ENCODE measurements at places on chromosomes 4 and X.

DNA sequence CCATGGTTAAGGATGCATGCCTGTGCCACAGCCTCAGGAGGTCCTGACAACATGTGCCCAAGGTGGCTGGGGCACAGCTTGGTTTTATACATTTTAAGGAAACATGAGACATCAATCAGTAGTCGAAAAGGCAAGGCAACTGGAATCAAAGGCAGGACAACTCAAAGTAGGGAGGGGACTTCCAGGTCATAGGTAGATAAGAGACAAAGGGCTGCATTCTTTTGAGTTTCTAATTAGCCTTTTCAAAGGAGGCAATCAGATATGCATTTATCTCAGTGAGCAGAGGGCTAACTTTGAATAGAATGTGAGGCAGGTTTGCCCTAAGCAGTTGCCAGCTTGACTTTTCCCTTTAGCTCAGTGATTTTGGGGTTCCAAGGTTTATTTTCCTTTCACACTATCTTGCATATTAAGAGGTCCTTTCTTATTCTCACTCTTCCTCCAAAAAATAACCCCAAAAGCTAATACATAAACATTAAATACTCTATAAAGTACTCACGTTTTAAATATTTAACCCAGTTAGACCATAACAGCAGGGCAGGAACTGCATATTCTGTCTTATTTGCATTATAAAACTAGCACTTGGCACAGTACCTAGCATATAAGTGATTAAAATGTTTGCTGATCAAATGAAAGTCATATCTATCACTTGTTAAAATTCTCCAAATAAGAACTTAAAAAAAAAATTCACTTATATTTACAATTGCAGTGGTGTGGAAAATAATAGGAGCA lies 36.3 kb upstream of the UGT8 start:
- no peak for DNase-seq

GRCh38 chr4:102692474-102692873 lies 68.3 kb downstream of the MANBA start:
- DNase-seq: no peak

DNA sequence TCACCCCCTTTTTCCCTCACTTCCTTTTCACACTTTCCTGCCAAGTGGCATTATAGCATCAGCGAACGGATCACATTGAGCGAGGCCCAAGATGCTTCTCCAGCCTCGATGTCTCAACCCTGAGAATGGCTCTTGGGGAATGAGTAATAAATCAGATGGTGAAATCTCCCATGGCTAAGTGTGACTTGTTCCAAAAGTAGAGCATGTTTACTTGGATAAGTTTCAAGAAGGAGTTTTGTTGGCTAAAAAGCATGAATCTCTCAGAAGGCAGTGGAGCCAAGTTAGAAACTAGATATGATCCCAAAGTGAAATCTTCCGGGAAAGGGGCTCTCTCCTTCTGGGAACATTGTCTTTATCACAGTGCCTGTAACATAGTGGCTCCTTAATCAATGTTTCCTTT lies 316.3 kb downstream of the CAMK2D start:
- DNase-seq: no peak

DNA sequence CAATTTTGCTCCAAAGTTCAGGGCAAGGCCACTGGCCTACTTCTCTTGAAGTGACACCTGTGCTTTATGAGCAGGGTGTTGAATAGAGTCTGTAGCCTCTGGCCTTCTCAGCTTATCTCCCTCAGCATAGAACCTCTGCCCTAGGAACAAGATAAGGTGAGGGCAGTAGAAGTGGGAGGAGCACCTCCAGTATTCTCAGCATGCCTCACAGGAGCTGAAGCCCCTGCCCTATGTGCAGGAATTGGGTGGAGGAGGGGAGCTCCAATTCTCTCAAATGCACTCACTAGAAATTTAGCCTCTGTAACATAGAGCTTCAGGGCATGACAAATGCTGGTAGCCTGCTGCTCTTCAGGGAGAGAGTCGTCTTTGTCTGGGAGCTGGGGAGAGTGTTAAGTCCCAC lies 479.3 kb downstream of the IL1RAPL1 start:
- DNase-seq: no peak

- DNase-seq: no peak
Observed at GRCh38 chrX:134782796-134783195, 124.5 kb upstream of the PLAC1 start.

- no peak for DNase-seq
Observed at GRCh38 chr4:169054879-169055278, 44.8 kb upstream of the CBR4 start.

DNA sequence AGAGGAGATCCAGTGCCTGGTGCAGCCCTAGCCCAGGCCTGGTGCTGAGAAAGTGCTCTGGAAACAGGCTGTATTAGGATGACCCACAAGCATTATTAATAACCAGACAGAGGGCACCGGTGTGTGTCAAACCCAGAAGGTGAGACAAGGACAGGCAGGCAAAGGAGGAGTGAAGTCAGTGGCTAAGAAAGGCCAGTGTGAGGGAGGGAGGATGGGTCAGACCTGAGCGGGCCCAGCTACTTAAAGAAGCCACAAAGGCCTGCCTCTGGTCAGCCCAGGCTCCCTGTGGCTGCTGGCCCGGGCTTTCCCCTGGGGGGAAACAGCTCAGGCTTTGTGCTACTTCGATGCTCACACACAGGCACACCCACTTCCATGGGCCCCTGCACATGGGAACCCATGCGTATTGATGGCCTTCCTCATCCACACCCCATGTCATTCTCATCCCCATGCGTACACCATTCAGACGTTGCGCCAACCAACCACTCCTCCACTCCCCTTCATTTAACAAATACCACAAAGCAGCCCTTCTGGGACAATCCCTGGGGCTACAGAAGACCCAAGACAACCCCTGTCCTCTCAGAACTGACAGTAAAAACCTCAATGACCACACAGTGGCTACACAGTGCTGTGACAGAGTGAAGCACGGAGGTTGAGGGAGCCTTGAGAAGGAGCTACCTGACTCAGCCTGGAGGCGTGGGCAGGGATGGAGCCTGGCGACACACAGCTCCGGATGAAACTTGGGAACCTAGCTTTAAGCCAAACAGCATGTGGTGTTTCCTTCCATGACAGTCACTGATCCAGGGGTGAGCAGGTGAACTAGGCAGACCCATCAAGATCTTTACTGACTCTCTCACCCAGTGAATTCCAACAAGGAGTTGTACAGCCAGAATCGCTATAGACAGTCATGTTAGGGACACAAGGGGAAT lies 24.9 kb upstream of the MTM1 start:
- DNase-seq: no peak

GRCh38 chrX:130144509-130144908 lies 21.1 kb downstream of the AIFM1 start:
- DNase-seq: no peak

DNA sequence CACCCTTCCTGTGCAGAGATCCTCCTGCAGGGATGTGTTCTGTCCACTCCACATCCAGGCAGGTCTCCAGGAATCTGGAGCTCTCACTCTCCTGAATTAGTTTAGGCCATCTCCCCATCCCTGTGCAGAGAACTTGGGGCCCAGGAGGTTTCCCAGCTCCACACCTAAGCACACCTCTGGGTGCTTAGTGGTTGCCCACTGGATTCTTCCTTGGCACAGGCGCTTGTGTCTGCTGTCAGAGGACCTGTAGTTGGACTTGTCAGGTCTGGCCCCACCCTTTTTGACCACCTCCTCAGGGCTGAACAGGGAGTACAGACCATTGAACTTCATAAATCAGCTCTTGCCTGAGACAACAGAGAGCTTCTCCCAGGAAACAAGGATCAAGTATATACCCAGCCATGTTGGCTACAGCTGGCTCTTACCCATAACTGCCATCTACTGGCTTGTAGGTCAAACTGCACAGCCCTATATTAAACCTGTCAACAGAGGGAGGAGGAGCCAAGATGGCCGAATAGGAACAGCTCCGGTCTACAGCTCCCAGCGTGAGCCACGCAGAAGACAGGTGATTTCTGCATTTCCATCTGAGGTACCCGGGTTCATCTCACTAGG lies 275.5 kb downstream of the PPARGC1A start:
- DNase-seq: no peak

DNA sequence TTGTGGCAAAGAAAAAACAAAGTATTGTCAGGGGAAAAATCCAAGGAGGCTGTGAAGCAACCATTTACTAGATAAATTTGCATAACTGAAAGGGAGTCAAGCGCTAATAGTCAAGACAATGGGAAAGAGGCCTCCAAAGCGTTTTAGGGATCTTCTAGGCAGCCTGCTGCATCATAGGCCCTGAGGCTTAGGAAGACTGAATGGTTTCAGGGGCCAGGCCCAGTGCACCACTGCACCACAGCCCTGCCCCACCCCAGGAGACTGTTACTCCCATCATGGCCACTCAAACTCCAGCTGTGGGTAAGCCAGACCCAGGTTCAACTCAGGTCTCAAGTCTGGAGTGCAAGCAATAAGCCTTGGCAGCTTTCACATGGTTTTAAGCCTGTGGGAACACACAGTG lies 362.9 kb downstream of the SH3BGRL start:
- DNase-seq: no peak
